Naive thymus-derived CD4-positive, alpha-beta T cell (primary cell): ENCODE measurements at places on chromosomes 5 and 9. TPM values are rescaled to one million over a fixed set of nuclear protein-coding genes. Genes with fewer than 3 reads are reported as not detected.

AGXT2 gene
- not detected for polyA plus RNA-seq

SLC6A7 gene
- not detected for polyA plus RNA-seq

CFAP77 gene
- polyA plus RNA-seq: not detected

ACOT12 gene
- polyA plus RNA-seq: not detected

OTULINL gene
- 31.0 TPM for polyA plus RNA-seq

GRCh38 chr9:27150746-27151406, 41.9 kb downstream of the TEK start:
- no peak for DNase-seq
- no peak overlapping the region for H3K4me3 ChIP-seq
- H3K36me3 ChIP-seq: no peaks in the 10 kb centered on the region
- H3K27me3 ChIP-seq: no peaks in the 10 kb centered on the region
- H3K27ac ChIP-seq: no peak overlapping the region

GRCh38 chr5:154345255-154345952, 100.4 kb upstream of the SAP30L start:
- no peaks in the 10 kb centered on the region for H3K4me1 ChIP-seq
- H3K27me3 ChIP-seq: no peaks in the 10 kb centered on the region
- H3K4me3 ChIP-seq: no peak overlapping the region
- no peak overlapping the region for H3K27ac ChIP-seq

DNA sequence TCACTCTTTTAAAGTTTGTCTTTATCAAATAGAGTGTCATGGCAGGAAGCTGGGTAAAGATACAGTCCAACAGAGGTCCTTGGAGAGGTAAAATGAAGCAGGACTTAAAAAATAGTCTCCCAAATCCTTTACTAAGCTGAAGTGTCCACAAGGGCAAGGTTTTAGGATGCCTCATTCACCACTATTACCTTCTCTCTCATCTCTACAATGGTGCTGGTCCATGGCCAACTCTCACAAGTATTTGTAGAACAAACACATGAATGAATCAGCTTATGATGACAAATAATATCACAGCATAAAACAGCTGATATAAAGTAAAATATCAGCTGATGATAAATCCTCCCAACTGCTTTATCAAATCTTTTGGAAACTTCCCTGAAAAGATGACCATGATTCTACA, 162.3 kb upstream of the ZNF462 start:
- H3K36me3 ChIP-seq: no peaks in the 10 kb centered on the region
- DNase-seq: no peak
- H3K27me3 ChIP-seq: no peaks in the 10 kb centered on the region
- no peaks in the 10 kb centered on the region for H3K4me1 ChIP-seq
- no peak overlapping the region for H3K27ac ChIP-seq

- no peaks in the 10 kb centered on the region for H3K27me3 ChIP-seq
- H3K36me3 ChIP-seq: no peaks in the 10 kb centered on the region
- H3K27ac ChIP-seq: no peak overlapping the region
- DNase-seq: no peak
These were observed 9.4 kb upstream of the SCGB3A2 start for GRCh38 chr5:147869112-147869511.

DNA sequence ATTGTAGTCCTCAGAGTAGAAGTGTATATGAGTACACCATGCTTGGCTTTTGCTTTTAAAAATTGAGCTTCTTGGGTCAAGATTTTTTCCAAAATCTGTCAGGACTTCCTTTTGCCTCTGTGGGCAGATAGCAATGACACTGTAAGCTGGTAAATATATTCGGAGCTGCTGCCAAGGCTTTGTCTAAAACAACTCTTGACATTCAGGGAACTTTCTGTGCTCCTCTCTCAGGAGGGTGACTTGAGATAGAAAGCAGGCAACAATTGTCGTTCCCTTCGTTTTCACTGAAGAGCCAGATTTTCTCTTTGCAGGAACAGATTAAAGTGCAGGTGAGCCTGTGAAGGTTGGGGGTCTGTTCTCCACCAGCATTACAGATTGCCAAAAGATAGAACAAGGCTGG, 230.5 kb downstream of the MAST4 start:
- H3K4me3 ChIP-seq: no peak overlapping the region
- no peaks in the 10 kb centered on the region for H3K36me3 ChIP-seq
- no peaks in the 10 kb centered on the region for H3K27me3 ChIP-seq
- H3K4me1 ChIP-seq: peaks cover 11% of the 10 kb centered on the region
- no peak overlapping the region for H3K27ac ChIP-seq
- no peak for DNase-seq

GRCh38 chr9:3080951-3081350, 237.1 kb upstream of the PUM3 start:
- DNase-seq: no peak
- H3K4me3 ChIP-seq: no peak overlapping the region
- no peaks in the 10 kb centered on the region for H3K27me3 ChIP-seq

GRCh38 chr9:91164724-91165520, 196.8 kb downstream of the AUH start:
- no peak overlapping the region for H3K27ac ChIP-seq
- no peaks in the 10 kb centered on the region for H3K27me3 ChIP-seq
- H3K36me3 ChIP-seq: no peaks in the 10 kb centered on the region
- H3K4me3 ChIP-seq: no peak overlapping the region
- DNase-seq: no peak
- H3K4me1 ChIP-seq: peaks cover 38% of the 10 kb centered on the region

DNA sequence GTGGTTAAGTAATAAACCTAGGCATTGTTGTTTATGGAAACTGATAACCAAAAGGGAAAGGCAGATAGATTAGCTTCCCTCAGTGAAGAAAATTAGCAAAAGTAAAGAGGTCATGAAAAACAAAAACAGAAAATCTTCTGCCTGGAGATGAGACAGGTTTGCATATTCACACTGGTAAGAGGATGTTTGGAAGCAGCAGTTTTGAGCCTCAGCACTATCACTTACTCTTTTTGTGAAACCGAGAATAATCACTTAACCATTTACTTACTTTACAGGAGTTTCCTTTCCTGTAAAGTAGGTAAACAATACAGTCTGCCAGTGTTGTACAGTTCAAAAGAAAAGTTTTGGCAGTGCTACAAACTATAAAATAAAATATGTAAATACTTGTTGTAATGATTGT, 35.5 kb upstream of the EMB start:
- no peaks in the 10 kb centered on the region for H3K36me3 ChIP-seq
- no peak for DNase-seq
- no peaks in the 10 kb centered on the region for H3K4me1 ChIP-seq
- H3K27ac ChIP-seq: no peak overlapping the region
- H3K27me3 ChIP-seq: no peaks in the 10 kb centered on the region
- no peak overlapping the region for H3K4me3 ChIP-seq

DNA sequence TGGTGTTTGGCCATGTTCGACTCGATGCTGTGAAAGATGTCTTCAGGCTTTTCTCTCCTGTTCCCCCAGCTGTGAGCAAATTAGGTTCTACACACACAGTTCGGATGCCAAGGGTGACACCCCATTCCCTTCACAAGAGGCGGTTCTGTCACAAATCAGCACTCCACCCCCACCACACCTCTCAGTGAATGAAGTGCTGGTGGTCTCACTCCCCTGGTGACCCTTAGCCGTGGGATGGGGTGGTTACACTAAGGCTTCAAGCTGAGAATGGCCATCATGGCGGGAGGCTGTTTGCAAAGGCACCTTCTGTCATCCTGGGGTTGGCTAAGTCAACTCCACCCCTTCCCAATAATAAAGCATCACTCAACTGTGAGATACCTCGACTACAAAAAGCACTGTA, 26.4 kb downstream of the AMBP start:
- no peaks in the 10 kb centered on the region for H3K27me3 ChIP-seq
- H3K27ac ChIP-seq: no peak overlapping the region
- no peak overlapping the region for H3K4me3 ChIP-seq
- H3K4me1 ChIP-seq: no peaks in the 10 kb centered on the region
- no peaks in the 10 kb centered on the region for H3K36me3 ChIP-seq

GRCh38 chr9:96021551-96022444, 146.3 kb downstream of the ERCC6L2 start:
- peak overlapping the region; percentile 61 for H3K4me3 ChIP-seq
- peaks cover 27% of the 10 kb centered on the region for H3K4me1 ChIP-seq
- no peaks in the 10 kb centered on the region for H3K36me3 ChIP-seq
- H3K27me3 ChIP-seq: no peaks in the 10 kb centered on the region
